Stimulated activated CD4-positive, alpha-beta T cell treated with anti-CD3 and anti-CD28 coated beads, Interleukin-1b, Interleukin-23, amount 100 ng/mL, for 1 hour (primary cell): ENCODE measurements at places on chromosomes 7 and 10.

- no peak for DNase-seq
Observed at GRCh38 chr7:158094046-158094445, 493.6 kb downstream of the PTPRN2 start.

- DNase-seq: no peak
Observed at GRCh38 chr7:44430054-44430453, 60.4 kb downstream of the NUDCD3 start.

- no peak for DNase-seq
Observed at GRCh38 chr7:123655614-123656013, at the start of gene LMOD2. LMOD2 (plus strand) TSS chr7:123655866; CDS start chr7:123655964, 98 bp downstream.

GRCh38 chr7:30995536-30995935, 31.8 kb downstream of the GHRHR start:
- DNase-seq: no peak

DNA sequence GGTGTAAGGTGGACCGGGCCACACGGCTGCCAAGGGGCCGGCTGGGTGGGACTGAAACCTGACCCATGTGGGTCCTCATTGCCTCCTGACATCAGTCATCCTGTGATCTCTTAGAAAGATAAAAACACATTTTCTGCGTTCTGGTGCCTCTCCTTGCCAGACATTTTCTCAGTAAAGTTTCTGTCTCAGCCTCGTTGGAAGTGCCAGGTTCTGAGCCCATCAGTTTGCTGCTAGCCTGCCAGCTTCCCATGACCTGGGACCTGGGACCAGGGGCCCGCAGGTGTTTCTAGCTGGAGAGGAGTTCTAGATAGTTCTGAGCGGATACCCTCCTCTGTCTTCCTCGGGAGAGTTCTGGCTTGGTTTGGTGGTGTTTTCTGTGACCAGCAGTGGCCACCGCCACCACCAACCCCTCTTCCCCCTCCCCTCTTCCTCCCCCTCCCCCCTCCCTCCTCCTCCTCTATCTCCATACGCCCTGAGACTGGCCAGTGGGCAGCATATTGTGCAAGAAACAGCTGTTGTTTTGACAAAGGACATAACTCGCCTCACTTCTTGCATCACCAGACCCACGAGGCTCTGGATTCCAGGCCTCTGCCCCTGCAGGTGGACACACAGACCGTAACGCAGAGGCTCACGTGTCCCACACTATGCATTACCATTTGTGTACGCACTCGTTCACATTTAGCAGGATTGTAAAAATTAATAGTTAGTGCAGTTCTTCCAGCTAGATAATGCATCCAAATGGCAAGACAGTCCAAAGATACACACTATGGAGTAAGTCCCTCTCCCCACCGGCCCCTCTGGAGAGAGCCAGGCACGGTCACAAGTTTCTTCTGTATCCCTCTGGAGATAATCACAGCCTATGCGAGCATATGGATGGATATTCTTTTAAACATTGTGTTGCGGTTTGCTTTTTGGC, 94.6 kb downstream of the CUX1 start:
- no peak for DNase-seq

DNA sequence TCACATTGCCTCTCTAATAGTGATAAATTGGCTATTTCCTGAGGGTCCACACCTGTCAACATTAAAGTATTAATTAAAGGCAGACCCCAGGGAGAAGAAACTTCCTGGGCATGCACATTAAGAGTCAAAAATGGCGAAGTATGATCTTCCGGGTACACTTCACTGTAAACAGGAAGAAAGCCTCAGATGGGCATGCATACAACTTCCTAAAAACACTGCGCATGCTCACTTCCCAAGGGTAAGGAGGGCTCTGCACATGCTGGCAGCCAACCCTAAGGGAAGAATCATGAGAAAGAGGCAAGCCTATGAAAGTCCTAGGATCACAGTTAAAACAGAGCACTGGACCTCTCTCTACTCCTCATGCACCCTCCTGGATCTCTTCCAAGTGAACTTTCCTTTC, 80.1 kb upstream of the IMMP2L start:
- no peak for DNase-seq

- DNase-seq: no peak
Observed at GRCh38 chr10:43204943-43205671, 61.8 kb downstream of the RASGEF1A start.

GRCh38 chr10:83214136-83214535, 925.2 kb upstream of the GHITM start:
- no peak for DNase-seq

- DNase-seq: no peak
Observed at GRCh38 chr7:95092324-95092723, 184.9 kb downstream of the PPP1R9A start.

GRCh38 chr7:45680776-45681175, 106.6 kb downstream of the ADCY1 start:
- no peak for DNase-seq

DNA sequence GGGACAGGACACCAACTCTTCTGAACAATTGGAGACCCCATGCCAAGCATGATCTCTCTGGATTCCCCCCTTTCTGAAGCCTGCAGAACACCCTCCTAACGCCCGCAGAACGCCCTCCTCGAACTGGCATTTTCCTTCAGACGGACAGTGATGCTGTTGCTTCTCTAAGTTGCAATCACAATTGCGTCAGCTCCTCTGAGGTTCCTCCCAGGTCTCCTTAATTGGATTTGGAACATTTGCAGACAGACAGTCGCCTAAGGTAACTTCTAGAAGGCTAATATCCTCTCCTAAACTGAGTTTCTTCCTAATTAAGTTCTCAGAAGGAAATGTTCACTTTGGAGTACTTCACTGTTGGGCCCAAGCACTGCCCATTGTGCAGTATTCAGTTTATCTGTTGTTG, 20.5 kb upstream of the SERPINE1 start:
- no peak for DNase-seq

DNA sequence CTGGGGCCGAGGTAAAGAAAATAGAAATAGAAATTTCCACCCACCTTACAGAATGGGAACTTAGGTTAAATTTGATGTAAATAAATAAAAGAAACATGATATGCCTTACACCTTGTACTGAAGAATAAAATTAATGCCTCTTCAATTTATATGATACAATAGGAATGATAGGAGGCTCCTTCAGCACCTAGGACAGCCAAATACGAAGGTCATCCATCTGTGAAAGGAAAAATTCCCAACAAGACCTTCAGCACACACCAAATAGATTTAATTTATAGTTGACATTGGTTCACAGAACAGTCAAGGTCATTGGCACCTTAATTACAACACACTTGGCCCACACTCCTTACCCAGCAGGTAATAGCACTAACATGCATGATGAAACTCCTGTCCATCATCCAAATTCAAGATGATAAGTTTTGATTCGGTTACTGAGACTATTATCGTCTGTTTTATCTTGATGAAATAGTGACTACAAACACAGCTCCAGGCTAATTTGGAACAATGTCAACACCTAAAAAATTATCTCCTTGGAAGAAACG, 250.9 kb downstream of the SNX13 start:
- no peak for DNase-seq

DNA sequence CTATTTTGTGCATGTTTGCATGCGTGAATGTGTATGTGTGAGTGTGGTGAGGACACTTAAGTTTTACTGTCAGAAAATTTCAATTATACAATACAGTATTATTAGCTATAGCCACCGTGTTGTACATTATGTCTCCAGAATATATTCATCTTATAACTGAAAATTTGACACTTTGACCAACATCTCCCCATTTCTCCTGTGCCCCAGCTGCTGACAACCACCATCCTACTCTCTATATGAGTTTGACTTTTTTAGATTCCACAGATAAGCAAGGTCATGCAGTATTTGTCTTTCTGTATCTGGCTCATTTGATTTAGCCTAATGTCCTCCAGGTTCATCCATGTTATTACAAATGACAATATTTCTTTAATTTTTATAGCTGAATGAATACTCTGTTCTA, 195.0 kb downstream of the GPR37 start:
- DNase-seq: no peak

DNA sequence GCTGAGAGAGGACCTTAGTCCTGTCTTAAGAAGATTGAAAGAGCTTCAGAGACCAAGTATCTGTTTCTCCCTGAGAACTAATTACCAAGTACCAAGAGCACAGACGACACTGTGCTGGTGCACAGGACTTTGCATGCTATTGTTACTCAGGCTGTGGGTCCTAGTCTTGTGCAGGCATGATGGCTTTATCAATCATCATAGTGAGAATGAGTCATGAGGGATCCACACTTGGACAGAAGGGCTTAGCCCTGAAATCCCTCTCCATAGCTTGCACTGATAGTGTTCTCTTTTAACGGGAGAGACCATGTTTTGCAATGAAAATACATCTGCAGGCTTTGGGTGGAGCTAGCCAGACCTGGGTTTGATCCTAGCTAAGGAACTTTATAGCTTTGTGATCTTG, 93.3 kb downstream of the SORCS3 start:
- no peak for DNase-seq

GRCh38 chr7:50667789-50668226, 102.6 kb upstream of the DDC start:
- DNase-seq: no peak

- no peak for DNase-seq
Observed at GRCh38 chr10:1434912-1435692, 302.2 kb downstream of the ADARB2 start.

DNA sequence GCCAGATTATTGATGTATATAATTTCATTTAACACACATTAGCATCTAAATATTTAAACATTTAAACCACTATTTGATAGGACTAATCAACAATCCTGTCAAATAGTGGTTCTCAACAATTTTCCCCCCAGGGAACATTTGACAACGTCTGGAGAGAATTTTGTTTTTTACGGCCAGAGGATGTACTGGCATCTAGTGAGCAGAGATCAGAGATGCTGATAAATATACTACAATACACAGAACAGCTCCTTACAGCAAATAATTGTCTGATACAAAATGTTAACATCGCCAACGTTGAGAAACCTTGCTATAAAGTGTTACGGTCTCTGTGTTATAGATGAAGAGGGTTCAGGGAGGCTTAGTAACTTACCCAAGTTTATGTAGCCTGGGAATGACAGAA, 25.0 kb upstream of the TMEM229A start:
- DNase-seq: no peak

GRCh38 chr7:5282543-5283316, at the start of gene SLC29A4:
SLC29A4 (plus strand) TSS chr7:5282943; CDS start chr7:5287817, 4,874 bp downstream.
- DNase-seq: no peak

- DNase-seq: no peak
Observed at GRCh38 chr7:113431406-113431805, 313.1 kb upstream of the SMIM30 start.

DNA sequence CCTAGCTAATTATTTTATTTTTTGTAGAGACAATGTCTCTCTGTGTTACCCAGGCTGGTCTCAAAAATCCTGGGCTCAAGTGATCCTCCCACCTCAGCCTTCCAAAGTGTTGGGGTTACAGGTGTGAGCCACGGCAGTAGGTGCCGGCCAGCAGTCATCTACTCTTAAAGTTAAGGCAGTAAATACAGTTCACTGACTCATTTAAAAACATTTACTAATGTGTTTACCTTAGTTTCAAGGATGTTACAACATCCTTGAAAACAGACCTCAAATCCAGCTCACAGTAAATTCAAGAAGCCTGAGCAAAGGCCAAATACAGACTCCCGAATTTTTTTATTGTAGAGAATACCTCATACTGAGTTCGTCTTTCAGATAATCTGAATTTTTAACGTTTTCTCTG, 29.6 kb upstream of the ABCB4 start:
- DNase-seq: no peak

DNA sequence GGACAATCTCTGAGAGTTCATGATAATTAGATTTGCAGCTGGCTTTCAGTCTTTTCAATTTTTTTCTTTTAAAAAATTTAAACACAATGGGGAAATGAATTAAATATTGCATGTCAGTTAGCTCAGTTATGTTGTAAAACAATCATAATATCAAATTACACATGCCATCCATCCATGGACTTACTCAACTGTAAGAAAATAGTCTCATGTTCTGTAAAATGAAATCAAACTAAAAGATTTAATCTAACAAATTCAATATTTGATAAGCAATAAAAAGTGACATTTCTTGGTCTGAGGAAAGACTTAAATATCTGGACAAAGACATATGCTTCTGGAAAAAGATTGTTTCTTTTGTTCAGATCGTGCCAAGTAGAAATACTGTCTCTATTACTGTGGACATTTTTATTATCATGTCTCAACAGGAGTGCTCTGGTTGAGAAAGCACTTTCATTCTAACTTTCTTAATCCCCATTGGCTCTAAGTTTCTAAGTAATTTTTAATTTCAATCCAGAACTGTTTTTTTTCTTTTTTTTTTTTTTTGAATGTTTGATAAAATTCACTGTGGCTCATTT, 179.2 kb upstream of the FAM3C start:
- no peak for DNase-seq

DNA sequence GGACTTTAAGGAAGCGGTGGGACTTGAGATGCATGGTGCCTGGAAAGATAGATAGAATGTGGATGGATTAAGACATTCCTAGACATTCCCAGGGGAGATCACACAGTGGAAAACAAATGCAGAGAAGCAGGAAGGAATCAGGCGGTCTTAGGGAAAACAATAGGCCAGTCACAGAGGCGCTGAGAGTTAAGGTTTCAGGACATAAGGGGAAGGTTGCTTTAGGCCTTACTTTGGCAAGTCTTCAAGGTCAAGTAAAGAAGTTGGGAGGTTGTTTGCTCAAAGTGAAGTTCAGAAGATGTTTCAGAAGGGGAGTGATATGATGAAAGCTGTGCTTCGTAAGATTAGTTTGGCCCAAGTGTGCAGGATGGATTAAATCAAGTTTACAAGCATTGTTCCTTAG, 109.4 kb downstream of the SUGCT start:
- no peak for DNase-seq

- DNase-seq: no peak
Observed at GRCh38 chr10:2150288-2150687, 413.0 kb upstream of the ADARB2 start.

GRCh38 chr10:129179972-129180678, 286.9 kb upstream of the MGMT start:
- no peak for DNase-seq

DNA sequence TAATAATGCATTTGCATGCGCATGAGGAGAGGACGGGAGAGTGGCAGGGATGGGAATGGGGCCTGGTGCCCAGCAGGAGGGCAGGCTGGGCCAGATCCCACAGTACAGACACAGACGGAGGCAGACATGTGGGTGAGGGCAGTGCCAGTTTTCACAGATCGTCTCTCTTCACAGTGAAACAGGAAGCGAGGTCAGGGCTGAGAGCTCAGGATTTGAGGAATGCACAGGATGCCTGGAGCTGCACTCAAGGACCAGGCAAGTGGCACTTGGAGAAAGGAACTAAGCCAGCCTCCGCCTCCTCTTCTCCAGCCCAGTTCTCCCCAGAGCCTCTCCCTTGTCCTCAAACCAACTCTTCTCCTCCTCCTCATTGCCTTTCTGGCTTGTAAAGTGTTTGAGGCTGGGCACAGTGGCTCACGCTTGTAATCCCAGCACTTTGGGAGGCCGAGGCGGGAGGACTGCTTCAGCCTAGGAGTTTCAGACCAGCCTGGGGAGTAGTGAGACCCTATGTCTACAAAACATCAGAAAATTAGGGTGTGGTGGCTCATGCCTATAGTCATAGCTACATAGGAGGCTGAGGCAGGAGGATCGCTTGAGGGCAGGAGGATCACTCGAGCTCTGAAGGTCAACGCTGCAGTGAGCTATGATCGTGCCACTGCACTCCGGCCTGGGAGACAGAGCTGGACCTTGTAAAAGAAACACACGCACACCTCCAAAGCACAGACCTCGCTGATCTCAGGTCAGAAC, 115.2 kb downstream of the HIP1 start:
- no peak for DNase-seq

GRCh38 chr10:77383861-77384553, 253.6 kb downstream of the KCNMA1 start:
- no peak for DNase-seq

GRCh38 chr7:147952918-147953317, 637.6 kb upstream of the C7orf33 start:
- DNase-seq: no peak
